ENCODE measurements at places on chromosomes 6 and 20. TPM values are rescaled to one million over a fixed set of nuclear protein-coding genes. Genes with fewer than 3 reads are reported as not detected.

The NRM gene
- 5.7 TPM for total RNA-seq

The NDUFAF4 gene
- 101 TPM for total RNA-seq

The TP53RK gene
- 5.6 TPM for total RNA-seq

DNA sequence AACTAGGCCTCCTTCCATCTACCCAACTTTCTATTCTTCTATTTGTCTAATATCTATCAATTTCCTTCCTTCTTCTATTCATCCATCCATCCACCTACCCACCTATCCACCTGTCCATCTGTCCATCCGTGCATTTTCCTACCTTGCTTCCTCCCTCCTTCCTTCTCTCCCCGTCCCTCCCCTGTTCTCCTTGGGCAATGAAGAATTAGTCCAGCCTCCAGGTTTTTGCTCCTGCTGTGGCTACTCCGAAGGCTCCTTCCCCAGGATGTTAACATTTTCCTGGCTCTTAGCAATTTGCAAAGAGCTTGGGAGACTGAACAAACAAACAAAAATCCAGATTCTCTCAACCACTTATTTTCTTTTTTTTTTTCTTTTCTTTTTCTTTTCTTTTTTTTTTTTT lies 81.6 kb downstream of the KCNB1 start:
- no peak for DNase-seq

DNA sequence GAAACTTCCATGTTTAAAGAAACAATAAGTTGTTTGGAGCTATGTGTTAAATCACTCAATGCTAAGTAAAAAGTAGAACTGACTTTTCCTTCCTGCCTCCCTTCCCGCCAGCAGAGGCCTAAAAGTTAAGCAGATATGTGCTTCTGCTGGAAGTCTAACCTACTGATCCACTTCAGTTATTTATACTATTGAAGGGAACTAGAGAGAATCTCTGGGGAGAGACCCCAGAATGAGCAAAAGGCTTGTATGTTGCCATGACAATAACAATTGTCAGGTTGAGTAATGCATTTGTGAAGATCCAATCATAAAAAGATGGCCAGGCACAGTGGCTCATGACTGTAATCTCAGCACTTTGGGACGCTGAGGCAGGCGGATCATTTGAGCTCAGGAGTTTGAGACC lies 24.7 kb downstream of the MGME1 start:
- DNase-seq, result no peak

- DNase-seq, result no peak
Measured at GRCh38 chr20:32971703-32972161, 32.5 kb downstream of the SUN5 start.

GRCh38 chr6:151284548-151285017 lies 44.8 kb downstream of the AKAP12 start:
- DNase-seq, result no peak
